ENCODE measurements at places on chromosomes 7 and 10.
A peak's percentile ranks its signal among the peaks of the same experiment; 100 is the strongest.

DNA sequence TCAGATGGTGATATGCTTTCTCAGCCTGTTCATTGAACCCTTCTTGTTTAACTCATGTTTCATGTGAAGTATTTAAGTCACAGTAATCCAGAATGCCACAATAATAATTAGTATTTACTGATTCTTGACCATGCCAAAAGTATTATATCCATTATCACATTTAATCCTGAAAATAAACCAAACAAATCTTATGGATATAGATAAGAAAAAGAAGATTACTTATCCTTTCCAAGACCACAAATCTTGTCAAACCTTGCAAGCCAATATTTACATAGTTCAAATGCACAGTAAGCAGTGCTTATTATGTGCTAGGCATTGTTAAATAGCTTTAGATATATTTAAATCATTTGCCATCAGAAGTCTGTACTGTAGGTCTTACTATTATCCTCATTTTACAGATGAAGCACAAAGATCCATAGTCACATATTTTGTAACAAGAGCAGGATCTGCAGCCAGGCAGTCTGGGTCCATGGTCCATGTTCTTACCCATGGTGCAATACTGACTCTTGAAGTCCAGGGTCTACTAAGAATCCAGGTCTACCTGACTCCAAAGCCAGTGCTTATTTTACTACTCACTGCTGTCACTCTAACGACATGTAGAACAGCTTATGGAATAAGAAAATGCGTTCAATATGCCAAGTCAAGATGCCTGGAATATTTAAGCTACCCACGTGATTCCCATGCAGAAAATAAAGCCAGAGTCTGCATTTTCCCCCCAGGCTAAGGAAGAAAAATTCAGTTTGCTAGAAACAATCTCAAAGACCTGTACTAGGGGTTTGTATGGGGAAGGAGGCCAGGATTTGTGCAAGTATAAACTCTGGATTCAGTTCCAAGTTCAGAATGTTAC is 984.8 kb upstream of the LRRTM3 start:
- DNase-seq: no peak

GRCh38 chr10:4337563-4337962 is 488.4 kb upstream of the AKR1E2 start:
- DNase-seq: no peak

DNA sequence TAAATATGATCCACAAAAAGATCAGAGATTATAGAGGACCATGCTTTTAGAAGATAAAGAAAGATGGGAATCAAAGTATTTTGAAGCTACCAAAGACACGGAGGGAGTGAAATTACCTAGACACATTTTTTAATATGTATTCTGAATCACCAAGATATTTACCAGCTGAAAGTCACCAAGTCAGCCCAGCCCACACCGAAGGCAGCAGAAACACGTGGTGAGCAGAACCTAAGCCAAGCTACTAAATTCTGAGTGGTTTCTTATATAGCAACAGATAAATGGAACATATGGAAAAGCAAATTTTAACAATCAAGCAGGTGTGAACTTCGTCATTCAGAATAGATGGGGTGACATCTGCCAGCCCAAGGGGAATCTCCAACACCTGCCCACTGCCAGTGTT is 134.7 kb upstream of the AKR1E2 start:
- DNase-seq: no peak

- peak; percentile 26 for DNase-seq
Observed at GRCh38 chr10:1043532-1043995, 5.4 kb downstream of the IDI1 start.

- no peak for DNase-seq
Observed at GRCh38 chr7:82264783-82265305, 178.7 kb downstream of the CACNA2D1 start.

GRCh38 chr7:71995111-71995510 is 417.0 kb downstream of the CALN1 start:
- DNase-seq: no peak

DNA sequence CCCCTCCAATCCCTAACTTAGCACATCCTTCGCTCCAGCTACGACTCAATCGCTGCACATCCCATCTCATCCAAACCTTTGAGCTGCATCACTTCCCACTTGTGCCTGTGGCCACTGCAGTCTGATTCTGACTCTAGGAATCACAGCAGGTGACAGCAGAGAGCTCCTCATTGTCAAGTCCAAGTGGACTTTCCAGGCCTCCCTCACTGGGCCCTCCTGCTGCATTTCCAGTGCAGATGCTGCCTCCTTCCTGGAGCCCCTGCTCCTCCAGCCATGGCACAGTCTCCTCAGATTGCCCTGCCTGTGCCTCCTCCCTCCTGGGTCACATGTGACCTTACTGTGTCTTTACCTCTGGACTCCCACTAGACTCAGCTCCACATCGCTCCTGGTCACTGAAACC is 157.3 kb downstream of the USP6NL start:
- DNase-seq: no peak

- no peak for DNase-seq
Observed at GRCh38 chr7:70137126-70137525, 538.9 kb downstream of the AUTS2 start.

GRCh38 chr7:5774790-5775189 is 6.7 kb downstream of the RNF216 start:
- no peak for DNase-seq

DNA sequence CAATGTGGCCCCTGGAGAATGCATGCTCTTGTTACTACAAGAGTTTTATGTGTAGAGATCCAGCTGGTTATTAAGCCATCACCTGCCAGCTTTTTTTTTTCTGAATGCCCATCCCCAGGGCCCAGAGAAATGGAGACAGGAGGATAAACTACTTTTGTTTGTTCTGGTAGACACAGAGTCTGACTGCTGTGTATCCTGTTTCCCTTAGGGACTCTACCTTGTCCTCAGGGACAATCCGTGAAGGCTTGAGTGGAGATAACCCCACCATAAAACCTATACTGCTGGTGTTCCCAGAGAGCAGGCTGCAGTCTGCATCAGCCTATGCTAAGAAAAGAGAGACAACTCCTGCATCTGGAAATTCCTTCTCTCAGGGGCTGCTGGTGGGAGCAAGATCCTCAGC is at the start of gene OR2A5:
TSS of gene OR2A5 (plus strand) at position 301 of the 400 bp plus-strand sequence. CDS start 1,454 bp downstream, outside the sequence.
- DNase-seq: no peak

DNA sequence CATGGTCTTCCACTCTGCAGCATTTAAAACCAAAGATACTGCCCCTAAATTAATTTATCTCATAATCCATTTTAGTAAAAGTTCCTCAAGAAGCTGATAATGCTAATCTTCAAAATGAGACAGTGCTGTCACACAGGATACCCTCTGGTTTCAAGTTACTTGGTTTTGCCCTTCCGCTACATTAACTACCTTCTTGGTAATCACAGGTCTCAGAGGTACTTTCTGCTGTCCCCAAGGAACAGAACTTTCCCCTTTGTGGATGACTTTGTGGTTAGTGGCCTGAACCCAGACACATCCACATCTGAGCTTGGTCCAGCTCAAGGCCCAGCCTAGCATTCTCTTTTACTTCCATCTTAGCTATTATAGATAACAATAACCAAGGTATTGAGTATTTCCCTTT is 88.8 kb upstream of the TMEM26 start:
- DNase-seq: no peak

DNA sequence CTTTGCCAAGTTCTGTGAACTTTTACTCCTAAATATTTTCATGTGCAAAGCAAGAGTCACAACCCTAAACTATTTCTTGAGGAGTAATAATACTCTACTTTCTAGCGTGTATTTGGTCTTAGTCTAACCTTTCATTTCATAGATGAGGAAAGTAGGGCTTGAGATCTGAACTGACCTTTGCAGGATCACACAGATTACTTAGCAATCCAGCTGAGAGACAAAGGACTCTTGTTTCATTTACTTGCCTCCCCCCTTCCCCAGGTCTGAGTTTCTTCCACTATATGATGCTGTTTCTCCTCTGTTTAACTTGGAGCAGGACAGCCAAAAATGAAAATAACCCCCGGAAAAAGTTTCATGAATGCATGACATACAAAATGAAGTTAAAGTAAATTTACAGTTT is 75.3 kb upstream of the PTN start:
- DNase-seq: no peak

- no peak for DNase-seq
Observed at GRCh38 chr10:50540826-50541122, 83.0 kb downstream of the SGMS1 start.

- no peak for DNase-seq
Observed at GRCh38 chr7:108348913-108349312, 107.3 kb downstream of the NRCAM start.

GRCh38 chr7:22962775-22963350 is 51.1 kb downstream of the HYCC1 start:
- no peak for DNase-seq

DNA sequence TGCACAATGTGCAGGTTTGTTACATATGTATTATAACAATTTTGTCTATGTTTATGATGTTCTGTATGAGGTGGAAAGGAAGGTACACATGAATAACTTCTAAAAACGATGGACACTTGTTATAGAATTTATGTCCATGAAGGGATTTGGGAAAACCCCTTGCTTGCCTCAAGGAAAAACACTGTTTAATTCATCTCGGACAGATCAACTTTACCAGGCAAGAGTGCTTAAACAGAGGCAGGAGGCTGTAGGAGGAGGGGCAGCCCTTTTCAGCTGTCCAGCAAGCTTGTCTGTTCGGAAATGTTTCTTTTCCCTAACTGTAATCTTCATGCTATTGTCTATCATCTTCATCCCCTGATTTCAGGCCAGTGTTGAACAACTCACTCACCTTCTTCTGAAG is 200.9 kb downstream of the CDC14C start:
- no peak for DNase-seq

GRCh38 chr10:26861205-26861998 is 644 bp upstream of the ABI1 start:
- no peak for DNase-seq

GRCh38 chr10:103632247-103632642 is 138.7 kb downstream of the NEURL1 start:
- no peak for DNase-seq

DNA sequence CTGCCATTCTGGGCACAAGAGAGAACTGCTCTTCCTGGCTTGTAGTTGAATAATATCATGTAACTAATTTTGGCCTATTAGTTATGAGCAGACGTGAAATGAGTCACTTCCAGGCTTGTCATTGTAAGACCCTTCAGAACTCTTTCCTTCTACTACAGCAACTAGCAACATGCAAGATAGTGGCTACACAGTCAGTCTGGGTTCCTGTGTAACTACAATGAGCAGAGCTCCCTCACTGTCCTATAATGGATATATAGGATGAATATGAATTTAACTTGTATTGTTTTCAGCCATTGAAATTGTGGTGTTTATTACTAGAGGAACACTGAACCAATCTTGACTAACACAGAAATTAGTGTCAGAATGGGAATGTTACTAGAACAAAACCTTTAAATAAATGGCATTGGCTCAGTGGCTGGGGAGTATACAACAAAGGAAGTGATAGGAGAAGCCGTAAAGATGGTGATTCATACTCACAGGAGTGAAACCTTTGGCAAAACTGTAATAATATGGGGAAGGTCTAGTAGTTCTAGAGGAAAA is 2.9 kb upstream of the MTPN start:
- peak; percentile 98 for DNase-seq

- DNase-seq: no peak
Observed at GRCh38 chr7:12884856-12885440, 197.5 kb downstream of the ARL4A start.

GRCh38 chr7:2980401-2981102 is 63.1 kb downstream of the CARD11 start:
- DNase-seq: no peak

DNA sequence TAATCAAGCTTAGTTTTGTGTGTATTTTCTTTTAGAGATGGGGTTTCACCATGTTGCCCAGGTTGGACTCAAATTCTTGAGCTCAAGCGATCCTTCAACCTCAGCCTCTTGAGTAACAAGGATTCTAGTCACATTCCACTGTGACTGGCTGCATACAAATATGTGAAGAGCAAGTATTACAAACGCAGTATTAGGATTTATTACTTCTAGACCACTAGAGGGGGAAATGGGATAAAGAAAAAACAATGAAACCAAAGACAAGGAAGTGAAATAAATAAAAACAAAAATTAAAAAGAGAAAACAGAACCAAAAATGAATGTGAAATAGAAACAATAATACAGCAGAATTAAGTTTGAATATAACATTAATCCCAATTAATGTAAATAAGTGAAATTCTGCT is 308.7 kb downstream of the ANKRD30A start:
- DNase-seq: no peak

DNA sequence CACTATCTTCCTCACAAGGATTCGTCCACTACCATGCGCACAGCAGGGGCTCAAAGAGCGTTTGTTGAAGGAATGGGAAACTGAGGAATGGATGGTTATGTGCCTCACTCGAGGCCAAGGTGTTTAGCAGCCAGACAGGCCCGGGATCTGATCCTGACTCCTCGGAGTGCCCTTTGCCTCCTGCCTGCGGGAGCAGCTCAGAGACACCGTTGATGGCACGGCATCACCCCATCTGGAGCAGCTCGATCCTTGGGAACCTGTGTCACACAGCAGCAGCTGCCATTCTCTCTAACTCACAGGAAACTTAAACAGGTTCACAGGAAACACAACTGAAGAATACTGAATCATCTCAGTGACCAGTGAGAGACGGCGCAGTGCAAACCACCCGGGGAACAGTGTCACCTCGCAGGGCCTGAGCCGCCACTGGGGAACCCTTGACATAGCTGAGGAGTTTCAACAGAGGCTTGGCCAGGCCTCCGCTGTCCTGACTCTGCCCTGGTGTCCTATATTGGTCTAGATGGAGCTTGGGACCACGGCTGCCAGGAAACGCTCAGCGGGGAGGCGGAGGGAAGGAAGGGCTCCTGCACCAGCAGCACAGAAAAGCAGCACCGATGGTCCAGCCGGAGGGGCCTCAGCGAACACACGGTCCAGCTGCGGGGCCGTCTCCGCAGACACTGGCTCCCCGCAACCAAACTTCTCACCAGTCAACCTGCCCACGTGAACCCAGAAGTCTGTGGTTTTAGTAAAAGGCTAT is 169.4 kb downstream of the ADARB2 start:
- DNase-seq: peak; percentile 2

DNA sequence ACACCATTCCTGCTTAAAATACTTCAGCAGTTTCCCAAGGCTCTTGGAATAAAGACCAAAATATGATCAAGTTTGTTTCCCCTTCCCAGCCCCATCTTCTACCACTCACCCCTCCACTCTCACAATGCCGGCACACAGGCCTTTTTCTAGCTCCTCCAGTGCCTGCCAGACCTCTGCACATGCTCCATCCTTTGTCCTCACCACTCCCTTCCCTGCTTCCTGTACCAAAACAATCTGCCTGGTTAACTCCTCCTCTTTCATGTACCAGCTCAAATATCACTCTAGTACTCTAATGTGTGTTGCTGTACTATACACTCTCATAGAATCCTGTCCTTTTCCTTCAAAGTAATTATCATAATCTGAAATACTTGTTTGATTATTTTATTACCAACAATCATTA is 19.4 kb downstream of the SCRN1 start:
- DNase-seq: no peak

DNA sequence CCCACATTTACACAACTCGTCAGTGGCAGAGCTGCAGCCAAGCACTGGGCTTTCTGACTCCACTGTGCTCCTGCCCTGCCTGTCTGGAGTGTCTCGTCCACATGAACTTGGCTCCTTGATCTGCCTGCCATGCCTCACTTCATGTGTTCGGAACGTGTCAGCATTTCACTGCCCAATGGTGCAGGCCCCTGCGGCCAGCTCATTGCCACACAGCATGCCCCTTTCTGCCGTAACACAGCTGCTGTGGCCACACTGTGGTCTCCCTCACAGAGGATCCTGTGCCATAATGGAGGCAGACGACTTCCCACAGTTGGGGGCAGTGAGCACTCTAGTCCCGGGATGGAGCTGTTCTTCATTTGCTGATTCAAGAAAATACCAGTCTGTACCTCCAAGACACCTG is 94.2 kb upstream of the GJD4 start:
- no peak for DNase-seq

GRCh38 chr10:64416011-64416410 is 894.8 kb downstream of the REEP3 start:
- no peak for DNase-seq

Measured in kidney capillary endothelial cell (primary cell).